ENCODE measurements at places on chromosomes 4 and X.

- no peak for DNase-seq
Measured at GRCh38 chr4:64405761-64406160, 3.5 kb downstream of the TECRL start.

- DNase-seq, result no peak
Measured at GRCh38 chr4:169098532-169098931, 88.5 kb upstream of the CBR4 start.

DNA sequence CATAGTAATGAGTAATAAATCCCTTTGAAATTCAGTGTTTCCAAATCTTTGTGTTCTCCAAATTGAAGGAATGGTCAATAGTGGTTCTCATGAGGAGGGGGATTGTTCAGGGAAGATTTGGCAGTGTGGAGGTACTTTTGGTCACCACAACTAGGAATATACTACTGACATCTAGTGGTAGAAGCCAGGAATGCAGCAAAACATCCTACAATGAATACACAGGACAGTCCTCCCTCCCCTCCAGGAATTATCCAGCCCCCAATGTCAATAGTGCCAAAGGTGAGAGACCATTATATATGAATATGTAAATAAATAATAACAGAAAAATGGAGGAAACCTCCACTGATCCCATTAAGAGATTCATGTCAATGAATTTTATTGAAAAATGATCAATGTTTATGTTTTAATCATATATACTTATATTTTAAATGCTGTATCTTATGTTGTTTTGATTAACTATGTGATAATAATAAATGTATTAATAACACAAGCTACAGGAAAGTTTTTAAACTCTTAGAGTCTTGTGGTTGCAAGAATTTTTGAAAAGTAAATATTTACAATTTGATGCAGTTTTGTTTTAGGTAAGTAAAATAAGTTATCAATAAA, 14.4 kb upstream of the FAM9A start:
- DNase-seq, result no peak

DNA sequence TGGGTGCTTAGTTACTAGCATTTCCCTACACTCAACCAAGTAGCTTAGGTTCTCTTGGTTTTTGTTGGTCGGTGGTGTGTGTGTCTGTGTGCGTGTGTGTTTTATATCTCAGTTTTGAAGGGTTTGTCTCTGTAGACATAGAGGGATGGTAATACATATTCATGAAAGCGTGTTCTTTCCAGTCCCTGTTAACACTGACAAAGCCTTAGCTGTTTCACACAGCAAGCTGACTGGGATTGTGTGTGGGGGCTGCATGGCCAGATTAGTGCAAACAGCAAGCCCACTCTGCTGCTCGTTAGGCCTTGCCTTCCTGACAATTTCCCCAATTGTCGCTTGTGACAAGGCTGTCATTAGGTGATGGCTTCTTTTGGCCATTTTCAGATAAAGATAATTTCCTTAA, 43.9 kb downstream of the ALPK1 start:
- no peak for DNase-seq

GRCh38 chr4:178165251-178165950, 723.2 kb upstream of the AGA start:
- no peak for DNase-seq

GRCh38 chr4:5162909-5163508, 111.7 kb downstream of the STK32B start:
- no peak for DNase-seq

DNA sequence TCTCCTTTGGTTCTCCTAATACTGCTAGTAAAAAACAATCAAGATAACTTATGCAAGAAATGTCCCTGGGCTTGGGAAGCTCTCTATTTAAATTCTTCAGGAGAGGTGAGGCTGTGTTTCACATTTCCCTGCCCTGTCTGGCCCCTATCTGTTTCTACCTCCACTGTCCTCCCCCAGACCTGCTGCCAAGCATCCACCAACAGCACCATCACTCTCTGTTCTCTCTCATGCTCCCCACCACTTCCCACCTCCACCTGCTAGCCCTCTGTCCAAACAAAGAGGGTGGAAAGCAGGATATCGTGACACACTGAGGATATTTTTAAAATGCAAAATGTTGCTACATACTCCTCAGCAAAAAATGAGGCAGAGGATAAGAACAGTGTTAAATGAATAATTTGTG, 88.4 kb upstream of the NAP1L5 start:
- no peak for DNase-seq

GRCh38 chr4:15990570-15991285, 27.8 kb upstream of the FGFBP2 start:
- no peak for DNase-seq

DNA sequence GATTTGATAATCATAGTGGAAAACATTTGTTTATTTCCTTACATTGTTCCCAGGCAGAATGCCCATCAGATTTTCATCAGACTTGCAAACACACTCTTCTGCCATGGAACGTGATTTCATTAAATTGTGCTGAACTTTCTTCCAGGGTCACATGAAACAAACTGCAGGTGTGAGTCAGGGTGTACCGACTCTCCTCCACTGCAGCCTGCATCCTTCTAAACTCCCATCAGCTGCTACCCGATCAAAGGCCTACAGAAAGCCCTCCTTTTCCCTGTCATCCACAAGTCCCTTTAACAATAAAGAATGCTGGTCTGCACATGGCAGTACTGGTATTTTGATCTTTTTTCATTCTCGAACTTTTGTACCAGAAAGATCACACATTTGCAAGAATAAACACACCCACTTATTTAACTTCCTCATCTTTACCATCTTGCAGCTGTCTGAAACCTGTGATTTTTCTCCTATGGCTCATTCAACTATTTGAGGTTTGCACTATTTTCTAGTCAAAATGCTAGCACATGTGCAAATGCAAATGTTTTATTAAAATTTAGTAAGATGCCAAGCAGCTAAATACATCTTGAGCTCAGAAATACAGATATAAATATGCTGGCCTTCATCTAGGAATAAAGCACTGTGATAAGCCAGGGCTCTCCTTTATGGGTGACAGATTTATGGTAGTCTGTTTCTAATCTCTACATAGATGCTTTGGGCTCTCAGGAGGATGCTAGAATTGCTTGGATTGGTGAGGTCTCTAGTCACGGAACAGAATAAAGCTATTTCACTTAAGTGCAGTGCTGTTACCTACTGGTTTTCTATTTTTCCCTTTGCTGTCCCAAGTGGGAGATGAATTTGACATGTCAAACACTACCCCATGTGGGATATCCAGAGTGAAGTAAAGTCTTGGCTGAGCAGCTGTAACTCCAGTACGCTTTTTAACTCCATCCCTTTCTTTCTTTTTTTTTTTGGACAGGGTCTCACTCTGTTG, 25.8 kb upstream of the ARHGAP24 start:
- DNase-seq, result no peak

- DNase-seq, result no peak
Measured at GRCh38 chr4:125428832-125429231, 114.1 kb downstream of the FAT4 start.

- no peak for DNase-seq
Measured at GRCh38 chrX:151974336-151975227, at the start of gene GABRE. Gene GABRE (minus strand): TSS chrX:151974676. CDS start chrX:151974625, 51 bp downstream.

GRCh38 chrX:9249051-9249846, 215.3 kb upstream of the FAM9B start:
- DNase-seq, result no peak

- no peak for DNase-seq
Measured at GRCh38 chrX:45794323-45794994, 593.8 kb upstream of the DIPK2B start.

DNA sequence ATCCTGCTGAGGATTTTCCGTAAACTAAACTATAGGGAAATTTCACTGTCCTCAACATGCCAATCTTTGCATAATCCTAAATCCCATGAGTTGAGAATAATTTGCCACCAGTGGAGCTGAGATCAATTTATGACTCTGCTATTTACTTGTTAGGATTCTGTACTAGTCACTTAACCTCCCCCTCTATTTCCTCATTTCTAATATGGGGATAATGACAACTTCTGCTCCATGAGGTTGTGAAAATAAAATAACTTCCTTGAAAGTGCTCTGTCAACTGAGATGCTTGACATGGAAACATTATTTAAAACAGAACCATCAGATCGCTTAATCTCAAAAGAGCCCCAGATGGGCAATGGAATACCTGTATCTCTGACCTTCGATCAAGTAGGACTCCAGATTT, 2.6 kb upstream of the FGF16 start:
- no peak for DNase-seq

- DNase-seq, result no peak
Measured at GRCh38 chrX:41265615-41266014, 68.3 kb upstream of the DDX3X start.

DNA sequence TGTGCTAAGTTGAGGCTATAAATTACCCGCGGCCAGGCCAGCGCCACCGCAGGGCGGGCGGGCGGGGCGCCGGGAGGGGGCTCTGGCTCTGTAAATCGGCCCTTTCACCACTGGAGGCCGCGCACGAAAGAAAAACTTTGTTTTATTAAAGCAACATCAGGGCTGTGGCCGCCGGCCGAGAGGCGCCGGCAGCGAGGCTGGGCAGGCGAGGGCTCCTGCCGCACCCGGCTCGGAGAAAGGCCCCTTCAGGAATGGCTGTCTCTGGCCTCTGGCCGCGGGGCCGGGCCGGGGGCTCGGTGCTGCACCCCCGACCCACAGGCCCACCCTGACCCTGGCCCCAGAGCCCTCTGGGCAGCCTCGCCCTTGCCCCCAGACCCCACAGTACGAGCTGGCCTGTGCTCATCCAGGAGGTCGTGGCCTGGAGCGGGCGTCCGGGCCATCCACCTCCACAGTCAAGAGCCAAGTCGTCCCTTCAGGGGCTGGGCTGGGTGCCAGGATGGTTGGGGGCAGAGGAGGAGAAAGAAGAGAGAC, 29.5 kb upstream of the FGFR3 start:
- no peak for DNase-seq

GRCh38 chr4:8242782-8243560, 26.6 kb upstream of the HTRA3 start:
- no peak for DNase-seq

GRCh38 chrX:129462707-129463106, 60.6 kb downstream of the SMARCA1 start:
- DNase-seq, result no peak

GRCh38 chr4:53551281-53551864, 39.9 kb downstream of the LNX1 start:
- DNase-seq, result no peak

- DNase-seq, result peak; percentile 67
Measured at GRCh38 chrX:53088136-53088974, 5.6 kb upstream of the KANTR start.

DNA sequence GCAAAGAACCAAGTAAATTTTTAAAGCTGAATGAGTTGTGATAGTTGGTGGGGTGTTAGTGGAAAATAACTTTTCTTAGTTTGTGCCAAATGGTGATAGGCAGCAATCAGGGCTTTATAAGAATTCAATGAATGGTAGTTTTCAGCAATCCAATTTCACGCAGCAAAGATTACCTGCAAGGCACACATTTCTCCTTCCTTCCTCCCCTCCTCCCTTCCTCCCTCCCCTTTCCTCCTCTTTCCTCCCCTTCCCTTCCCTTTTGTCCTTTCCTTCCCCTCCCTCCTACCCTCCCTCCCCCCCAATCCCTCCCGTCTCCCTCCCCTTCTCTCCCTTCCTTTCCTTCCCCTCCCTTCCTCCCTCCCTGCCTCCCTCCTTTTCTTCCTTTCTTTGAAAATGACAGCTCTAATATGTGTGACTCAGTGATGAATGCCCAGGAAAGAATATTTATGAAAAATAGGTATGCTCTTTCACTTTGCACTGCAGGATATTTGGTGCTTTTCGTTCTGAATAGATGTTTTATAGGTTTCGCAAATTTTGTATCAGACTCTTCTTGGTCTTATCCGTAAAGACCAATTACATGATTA, 168.1 kb downstream of the BMPR1B start:
- DNase-seq, result no peak

DNA sequence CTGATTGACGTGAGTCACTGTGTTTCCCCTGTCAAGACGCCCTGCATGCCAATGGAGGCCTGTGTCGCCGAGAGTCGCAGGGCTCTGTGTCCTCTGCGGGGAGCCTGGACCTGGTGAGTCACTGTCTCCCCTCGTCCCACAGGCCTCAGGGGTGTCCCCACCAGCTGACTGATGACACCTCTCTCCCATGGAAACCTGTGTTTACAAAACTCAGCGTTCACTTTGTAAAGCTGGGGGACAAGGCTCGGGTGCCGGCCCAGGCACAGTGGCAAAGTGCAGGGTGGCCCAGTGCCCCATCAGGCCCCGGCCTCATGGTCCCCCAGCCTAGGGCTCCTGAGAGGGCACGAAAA, 21.2 kb upstream of the HGFAC start:
- no peak for DNase-seq

GRCh38 chr4:53349091-53349491, 16.8 kb downstream of the SCFD2 start:
- DNase-seq, result no peak

GRCh38 chr4:140790171-140790570, 34.0 kb upstream of the TBC1D9 start:
- no peak for DNase-seq

GRCh38 chrX:153926858-153927671, 1.0 kb upstream of the ARHGAP4 start:
- peak; percentile 62 for DNase-seq

GRCh38 chr4:123353656-123354055, 42.9 kb upstream of the SPRY1 start:
- no peak for DNase-seq
